Suppressor macrophage (primary cell): ENCODE measurements at places on chromosomes 2 and 18.

- no peak for DNase-seq
Measured at GRCh38 chr18:9177031-9177430, 40.5 kb downstream of the ANKRD12 start.

GRCh38 chr2:9057939-9058761 is 54.7 kb upstream of the MBOAT2 start:
- DNase-seq, result no peak

DNA sequence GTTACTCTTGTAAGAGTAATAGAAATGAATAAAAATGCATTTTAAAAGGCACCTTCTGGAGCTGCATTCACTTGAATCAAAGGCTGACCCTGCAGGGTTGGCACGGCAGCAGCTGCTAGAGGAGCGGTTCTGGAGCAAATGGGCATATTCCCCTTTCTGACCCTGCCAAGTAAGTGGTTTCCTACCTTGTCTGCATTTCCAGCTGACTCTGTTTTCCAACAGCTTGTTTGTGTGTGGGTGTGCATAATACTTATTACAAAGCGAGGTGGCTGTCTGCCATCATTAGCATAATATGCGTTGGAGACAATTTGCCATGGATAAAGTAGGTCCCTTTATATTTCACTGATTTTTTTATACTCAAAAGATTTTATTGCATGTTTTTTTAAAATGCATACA is 21.3 kb upstream of the TTN start:
- DNase-seq, result no peak

DNA sequence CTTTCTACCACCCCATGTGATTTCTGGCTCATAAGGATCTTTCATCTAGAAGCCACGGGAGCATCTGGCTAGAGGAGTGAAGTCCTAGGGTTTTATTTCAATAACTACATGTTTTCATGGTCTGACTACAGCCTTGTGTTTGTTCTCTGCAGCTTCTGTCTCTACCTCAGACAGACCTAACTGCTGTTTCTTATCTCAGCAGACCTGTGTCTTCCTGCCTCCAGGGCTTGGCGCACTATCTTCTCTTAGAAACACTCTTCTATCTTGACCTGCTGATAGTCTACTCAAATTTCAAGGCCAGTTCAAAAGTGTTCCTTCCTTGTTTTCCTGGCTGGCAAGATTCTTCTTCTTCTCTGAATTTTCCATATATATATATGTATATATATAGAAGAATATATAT is 11.0 kb upstream of the TRIB2 start:
- DNase-seq, result no peak

DNA sequence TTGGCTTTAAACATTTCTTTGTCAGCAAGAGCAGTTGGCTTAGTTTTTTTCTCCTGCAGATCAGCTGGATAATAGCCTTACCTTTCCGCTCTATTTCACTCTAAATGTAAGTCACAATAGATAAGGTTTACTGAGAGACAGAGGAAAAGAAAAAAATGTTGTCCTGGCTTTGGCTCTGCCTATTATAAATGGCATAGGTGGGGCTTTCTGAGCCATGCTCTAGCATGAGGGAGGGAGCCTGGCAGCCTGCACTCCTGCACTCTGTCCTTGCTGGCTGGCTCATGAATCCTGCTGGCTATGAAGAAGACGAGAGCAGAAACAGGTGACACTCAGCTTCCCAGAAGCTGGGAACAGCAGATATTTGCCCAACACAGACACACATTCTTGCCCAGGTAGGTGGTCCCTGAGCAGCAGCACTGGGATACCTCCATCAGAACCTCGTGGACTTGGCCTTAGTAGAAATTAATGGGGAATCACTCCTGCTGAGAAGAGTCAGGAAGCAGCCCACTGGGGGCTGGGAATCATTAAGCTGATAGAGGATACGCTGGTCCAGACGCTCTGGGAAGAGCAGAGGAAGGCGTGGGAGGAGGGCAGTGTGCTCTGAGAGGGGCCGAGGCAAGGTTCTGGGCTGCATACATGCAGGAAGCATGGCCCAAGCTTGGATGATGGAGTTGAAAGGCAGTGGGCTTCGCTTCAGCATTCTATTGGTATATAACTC is 514.4 kb upstream of the HS6ST1 start:
- DNase-seq, result no peak

DNA sequence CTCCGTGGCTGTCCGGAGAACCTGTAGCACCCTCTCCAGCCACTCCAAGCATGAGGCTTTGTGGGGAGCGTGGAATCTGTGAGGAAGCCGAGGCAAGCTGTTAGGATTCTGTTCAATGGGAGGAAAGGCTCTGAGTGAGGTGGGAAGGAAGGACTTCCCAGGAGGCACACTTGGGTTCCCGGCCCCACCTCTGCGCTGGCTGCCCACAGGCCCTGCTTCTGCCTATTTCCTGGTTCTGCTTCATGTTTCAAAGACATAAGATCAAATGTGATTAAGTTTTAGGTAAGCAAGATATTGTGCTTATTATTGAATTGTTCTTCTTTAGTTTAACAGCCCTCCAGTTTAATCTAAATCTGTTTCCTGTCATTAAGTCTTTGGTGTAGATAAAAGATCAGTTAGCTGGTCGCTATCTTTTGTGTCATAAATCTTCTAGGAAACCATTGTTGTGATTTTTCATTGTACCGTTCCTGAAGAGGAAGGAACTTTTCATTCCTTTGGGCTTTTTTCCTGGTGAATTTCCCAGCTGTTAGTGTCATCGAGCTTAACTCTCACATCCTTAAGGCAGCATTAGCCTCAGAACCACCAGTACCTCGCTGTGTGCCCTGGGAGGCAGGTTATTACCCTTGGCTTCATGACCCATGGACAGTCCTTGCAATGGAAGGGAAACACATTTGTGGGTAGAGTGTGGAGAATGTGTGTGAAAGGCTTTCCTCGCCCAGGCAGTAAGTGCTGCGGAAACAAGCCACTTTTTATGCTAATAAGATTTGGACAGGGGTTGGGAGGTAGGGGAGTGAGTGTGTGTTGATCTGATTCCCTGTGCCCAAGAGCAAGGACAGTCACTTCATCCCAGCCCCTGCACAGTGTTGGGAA is 61.9 kb upstream of the ALPP start:
- peak; percentile 22 for DNase-seq

- DNase-seq, result no peak
Measured at GRCh38 chr18:7663366-7664312, 96.5 kb downstream of the PTPRM start.

DNA sequence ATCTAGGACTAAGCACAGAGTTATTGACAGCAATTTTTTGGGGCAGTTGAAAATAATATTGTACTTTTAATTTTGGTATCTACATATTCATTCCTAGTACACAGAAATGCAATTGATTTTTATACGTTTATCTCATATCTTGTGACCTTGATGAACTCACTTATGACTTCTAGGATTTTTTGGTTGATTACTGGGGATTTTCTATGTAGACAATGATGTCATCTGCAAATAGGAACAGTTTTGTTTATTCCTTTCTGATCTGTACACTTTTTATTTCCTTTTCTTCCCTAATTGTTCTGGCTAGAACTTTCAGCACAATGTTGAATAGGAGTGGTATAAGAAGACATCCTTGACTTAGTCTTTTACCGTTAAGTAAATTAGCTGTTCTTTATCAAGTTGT is 143.5 kb upstream of the PGAP1 start:
- DNase-seq, result no peak

- no peak for DNase-seq
Measured at GRCh38 chr2:187148059-187148714, 299.2 kb upstream of the ZSWIM2 start.

DNA sequence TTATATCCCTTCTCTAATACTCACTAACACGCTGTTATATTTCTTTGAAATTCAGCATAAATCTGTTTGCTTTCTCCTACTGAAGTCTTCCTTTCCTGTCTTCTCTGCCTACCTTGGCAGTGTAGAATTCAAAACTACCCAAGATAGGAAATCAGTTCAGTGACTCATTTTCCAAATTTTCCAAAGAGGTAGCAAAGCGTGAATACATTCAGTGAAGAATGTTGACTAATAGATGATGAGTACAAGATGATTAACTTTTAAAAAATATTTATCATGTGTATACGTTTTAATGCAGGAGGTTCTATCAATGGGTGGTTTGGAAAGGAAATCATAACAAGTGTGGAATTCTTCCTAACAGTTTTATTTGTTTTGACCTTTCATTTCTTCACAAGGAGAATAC is 201.9 kb upstream of the SLC8A1 start:
- DNase-seq, result no peak

GRCh38 chr2:53366543-53366942 is 401.1 kb upstream of the CHAC2 start:
- no peak for DNase-seq

GRCh38 chr2:68218343-68218901 is 33.9 kb downstream of the PPP3R1 start:
- no peak for DNase-seq

DNA sequence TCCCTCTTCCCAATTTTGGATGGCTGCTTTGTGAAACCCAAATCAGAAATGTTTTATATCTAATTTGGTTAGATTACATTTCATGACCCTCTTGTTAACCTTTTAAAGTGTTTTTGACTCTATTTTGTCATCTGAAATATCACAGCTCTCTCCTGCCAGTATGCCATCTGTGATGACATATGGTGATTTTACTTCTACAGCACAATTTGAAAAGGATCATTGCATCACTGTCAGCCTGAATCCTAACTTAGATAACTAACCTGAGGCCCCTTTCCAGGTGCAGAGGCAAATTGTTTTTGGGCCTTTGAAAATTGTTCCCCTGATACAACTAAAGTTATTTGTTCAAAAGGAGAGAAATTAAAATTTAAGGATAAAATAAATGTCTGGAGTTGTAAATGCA is 1023.4 kb upstream of the LRRTM1 start:
- DNase-seq, result no peak

- DNase-seq, result no peak
Measured at GRCh38 chr2:50538147-50538546, 493.8 kb downstream of the NRXN1 start.

- DNase-seq, result no peak
Measured at GRCh38 chr2:190129421-190130199, 67.1 kb upstream of the MSTN start.

DNA sequence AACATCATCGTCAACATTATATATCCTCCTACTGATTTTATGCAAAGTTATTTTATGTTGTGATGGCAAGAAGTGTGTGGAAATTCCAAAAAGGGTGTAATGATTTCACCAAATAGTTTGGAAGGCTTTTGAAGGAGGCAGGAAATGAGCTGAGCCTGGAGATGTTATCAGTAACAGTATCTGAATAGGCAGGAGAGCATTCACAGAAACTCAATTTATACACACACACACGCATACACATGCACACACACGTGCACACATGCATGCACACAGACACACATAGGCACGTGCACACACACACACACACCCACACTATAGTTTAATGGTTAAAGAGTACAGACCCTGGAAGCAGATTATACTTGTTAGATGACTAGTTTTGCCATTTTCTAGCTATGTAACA is 47.3 kb downstream of the ARHGEF4 start:
- no peak for DNase-seq

- peak; percentile 53 for DNase-seq
Measured at GRCh38 chr18:5419030-5419429, 123.5 kb upstream of the ZBTB14 start.

- DNase-seq, result no peak
Measured at GRCh38 chr2:128591861-128592822, 273.5 kb upstream of the HS6ST1 start.

DNA sequence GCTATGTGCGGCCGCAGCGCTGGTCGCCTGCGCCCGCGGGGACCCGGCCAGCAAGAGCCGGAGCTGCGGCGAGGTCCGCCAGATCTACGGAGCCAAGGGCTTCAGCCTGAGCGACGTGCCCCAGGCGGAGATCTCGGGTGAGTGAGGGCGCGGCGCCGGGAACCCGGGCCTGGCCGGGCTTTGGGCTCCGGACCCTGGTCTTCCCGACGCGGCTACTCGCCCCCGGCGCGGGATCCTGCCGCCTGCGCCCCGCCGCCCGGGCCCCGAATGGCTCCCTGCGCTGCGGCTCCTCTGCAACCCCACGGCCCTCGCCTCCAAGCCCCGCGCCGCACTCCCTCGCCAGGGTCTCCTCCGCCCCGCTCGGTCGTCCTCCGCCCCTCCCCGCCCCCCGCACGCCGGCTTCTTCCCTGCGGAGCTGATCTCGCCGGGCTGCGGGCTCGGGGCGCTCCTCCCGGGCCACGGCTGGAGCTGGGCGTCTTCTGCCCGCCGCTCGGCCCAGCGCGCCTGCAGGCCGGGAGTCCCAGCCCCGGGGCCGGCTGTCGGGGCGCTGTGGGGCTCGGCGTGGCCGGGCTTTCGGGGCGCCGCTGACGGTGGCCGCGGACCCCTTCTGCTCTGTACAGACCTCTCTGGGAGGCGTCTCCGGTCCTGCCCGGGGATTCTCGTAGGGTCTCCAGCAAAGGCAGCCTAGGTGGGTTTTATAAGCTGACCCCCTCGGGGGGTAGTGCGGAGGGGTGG is 652 bp downstream of the GPC1 start:
- no peak for DNase-seq

- no peak for DNase-seq
Measured at GRCh38 chr18:525036-525797, 24.7 kb upstream of the COLEC12 start.

DNA sequence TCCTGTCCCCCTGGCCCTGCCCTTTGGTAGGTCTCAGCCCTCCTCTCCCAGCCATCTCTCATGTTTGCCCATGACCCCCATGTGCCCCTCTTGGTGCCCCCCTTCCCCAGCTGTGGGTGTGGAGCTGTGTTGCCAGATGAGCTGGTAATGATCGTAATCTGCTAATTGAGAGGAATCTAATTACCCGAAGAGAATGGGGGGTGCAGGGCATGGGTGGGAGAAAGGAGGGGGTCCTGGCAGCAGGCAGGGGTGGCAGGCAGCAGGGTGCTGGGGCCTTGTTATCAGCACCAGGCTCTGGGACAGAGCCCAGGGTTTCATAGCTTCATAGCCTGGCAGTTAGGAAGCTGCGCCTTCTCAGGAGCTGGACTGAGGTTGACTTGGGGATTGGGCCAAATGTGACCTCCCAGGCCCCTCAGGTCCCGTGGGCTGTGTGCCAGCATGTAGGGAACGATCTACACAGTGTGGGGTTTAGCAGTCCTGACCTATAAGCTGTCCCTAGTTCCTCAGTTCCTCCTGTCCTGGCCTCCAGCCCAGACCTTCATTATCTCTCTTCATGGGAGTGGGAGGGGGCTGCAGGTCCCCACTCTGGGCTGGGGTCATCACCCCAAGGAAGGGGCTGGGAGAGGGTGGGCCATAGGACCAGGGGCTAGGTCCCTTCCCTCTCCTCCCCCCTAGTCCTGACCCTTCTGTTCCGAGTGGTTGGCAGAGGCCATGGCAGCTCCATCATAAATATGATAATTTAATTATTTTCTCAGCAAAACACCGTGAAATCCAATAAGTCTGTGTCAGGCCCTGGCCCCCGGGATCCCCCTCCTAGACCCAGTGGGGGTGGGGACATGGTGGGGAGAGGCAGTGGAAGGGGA is 6.5 kb upstream of the ASIC4 start:
- DNase-seq, result no peak

DNA sequence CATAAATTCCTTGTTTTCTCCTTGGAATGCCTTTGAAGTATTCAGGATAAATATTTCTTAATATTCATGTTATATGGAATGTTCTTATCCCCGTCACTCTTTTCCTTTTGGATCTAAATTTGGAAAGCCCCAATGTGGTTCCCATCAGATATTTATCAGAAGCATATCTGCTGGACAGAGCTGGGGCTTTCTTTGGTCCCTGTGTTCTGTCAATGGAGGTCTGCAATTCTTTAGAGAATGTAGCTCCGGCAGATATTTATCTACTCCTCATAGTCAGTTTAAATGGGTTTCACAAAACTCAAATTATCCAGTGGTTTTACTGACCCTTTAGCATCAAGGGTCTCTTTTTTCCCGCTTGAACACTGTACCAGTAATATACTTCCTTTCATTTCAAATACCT is 167.8 kb upstream of the SCN7A start:
- DNase-seq, result no peak

GRCh38 chr2:60555066-60555782 is 1.8 kb upstream of the BCL11A start:
- peak; percentile 75 for DNase-seq

- peak; percentile 86 for DNase-seq
Measured at GRCh38 chr2:112941753-112942653, 31.0 kb downstream of the IL37 start.
